SK-MEL-5 (cell line): ENCODE measurements at places on chromosomes 16 and 17. TPM values are rescaled to one million over a fixed set of nuclear protein-coding genes. Genes with fewer than 3 reads are reported as not detected.

GRCh38 chr17:68428498-68429172 is 28.7 kb downstream of the WIPI1 start:
- no peak for DNase-seq

PPP1R27 gene
- 0.56 and 0.63 TPM in 2 replicates for total RNA-seq

DNA sequence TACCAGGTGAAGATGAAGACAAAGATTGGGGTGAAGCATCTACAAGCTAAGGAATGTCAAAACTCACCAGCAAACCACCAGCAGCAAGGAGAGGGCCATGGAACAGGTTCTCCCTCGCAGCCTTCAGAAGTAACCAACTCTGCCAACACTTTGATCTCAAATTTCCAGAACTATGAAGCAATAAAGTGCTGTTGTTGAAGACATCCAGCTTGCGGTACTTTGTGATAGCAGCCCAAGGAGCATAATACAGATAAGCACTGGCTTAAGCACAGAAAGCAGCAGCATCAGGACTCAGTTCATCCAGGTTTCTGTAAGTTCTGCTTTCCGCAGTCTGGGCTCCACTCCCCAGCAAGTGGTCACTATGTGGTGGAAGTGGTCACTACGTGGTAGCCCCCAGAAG is 16.0 kb upstream of the CDRT4 start:
- no peak for DNase-seq

DNA sequence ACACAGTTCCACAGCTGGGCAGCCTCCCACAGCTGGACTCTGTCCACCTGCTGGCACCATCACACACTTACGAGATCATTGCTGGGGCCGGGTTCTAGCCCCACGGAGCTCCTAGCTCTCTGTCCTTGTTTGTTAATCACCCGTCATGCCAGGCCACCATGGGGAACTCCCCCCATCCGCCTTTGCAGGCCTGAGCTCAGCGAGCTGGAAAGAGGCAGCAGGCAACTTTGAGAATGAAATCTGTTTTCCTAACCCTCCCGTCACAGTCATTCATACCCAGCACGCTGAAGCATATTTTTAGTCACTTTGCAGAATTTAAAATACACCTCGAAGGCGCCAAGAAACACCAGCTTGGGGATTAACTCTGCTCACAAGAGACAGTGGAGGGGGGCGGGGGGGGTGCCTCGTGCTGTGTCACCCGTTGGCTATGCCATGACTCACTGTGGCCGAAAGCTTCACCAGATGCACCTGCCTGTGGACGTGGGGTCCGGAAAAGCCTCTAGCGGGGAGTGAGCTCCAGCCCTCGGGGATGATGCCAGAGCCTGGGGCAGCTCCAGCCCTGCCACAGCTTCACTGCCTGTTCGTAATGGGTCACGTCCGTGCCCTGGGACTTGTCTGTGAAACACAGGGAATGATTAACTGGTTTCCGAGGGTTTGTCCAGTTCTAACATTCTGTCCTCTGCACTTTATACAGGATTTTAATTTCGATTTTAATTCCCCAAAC is 1.4 kb upstream of the SPNS2 start:
- DNase-seq, result no peak

STH gene
- total RNA-seq, result not detected in 2 replicates

HOXB9 gene
- total RNA-seq, result 2.2 and 3.3 TPM in 2 replicates
